ENCODE measurements at places on chromosomes 2 and 18.

GRCh38 chr2:137829251-137829650 lies 135.0 kb upstream of the HNMT start:
- DNase-seq, result no peak

- DNase-seq, result no peak
Measured at GRCh38 chr18:73331212-73331772, 463.5 kb upstream of the NETO1 start.

GRCh38 chr18:7535436-7536205 lies 31.5 kb upstream of the PTPRM start:
- DNase-seq, result no peak

DNA sequence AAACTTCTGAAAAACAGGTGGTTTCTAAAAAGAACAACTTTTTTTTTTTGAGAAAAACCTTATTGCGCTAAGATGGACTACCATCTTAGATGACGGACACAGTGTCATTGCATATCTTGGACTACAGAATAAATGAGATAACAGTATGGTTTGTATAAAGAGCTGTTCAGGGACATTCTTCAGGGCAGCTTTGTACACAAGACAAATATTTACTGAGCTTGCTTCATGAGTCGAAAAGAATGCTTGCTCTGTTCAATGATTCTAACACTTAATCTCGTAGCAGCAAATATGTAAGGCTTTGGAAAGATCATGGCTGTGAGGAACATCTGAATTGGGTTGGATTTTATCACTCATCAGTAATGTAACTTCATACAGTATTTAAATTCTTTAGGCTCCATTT lies 282.5 kb upstream of the CWC22 start:
- DNase-seq, result no peak

GRCh38 chr2:240136013-240136670 lies at the start of gene COPS9:
Gene COPS9, minus strand, starts transcription at chr2:240136305. Its CDS starts 21 bp downstream, at chr2:240136284.
- DNase-seq, result peak; percentile 77

GRCh38 chr2:97953853-97954252 lies 41.9 kb downstream of the TMEM131 start:
- no peak for DNase-seq

DNA sequence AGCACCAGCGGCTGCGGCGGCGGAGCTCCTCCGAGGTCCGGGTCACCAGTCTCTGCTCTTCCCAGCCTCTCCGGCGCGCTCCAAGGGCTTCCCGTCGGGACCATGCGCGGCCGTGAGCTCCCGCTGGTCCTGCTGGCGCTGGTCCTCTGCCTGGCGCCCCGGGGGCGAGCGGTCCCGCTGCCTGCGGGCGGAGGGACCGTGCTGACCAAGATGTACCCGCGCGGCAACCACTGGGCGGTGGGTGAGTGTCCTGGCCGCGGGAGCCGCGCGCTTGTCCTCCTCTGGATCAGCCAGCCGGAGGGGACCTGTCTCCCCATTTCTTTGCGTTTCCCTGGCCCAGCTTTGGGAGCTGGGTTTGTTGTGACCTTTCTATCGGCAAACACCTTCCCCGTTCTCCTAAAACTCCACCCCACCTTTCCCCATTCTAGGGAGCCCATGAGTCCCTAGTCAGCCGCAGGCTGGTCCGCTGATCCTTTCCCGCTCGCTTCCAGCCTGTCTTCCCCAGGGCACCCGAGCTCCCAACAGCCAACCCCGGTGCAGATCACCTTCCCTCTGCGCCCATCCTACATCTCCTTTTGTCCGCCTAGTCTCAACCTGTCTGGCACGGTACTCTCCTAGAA lies 316 bp downstream of the GRP start:
- no peak for DNase-seq

- no peak for DNase-seq
Measured at GRCh38 chr2:235910067-235910466, 258.1 kb downstream of the GBX2 start.

- DNase-seq, result no peak
Measured at GRCh38 chr2:233090879-233091278, 30.7 kb downstream of the INPP5D start.

- no peak for DNase-seq
Measured at GRCh38 chr2:236715491-236715961, 145.9 kb downstream of the ACKR3 start.

DNA sequence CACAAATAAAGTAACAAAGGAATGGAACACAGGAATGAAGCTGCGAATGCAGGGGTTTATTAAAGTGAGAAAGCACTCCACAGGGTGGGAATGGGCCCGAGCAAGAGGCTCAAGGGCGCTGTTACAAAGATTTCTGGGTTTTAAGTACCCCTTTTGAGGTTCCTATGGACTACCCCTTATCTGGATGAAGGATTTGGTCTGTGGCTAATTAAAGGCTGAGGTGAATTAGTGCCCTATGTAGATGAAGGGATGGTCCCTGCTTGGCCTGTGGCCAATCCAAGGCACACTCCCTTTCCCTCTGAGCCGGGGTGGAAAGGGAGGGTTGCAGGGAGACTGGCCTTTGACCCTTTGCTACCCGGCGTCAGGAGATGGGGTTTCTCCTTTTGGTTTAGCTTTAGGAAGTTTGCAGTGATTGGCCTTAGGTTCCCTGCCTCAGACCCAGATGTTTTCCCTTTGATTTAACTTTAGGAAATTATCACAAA lies 47.5 kb upstream of the CNGA3 start:
- no peak for DNase-seq

DNA sequence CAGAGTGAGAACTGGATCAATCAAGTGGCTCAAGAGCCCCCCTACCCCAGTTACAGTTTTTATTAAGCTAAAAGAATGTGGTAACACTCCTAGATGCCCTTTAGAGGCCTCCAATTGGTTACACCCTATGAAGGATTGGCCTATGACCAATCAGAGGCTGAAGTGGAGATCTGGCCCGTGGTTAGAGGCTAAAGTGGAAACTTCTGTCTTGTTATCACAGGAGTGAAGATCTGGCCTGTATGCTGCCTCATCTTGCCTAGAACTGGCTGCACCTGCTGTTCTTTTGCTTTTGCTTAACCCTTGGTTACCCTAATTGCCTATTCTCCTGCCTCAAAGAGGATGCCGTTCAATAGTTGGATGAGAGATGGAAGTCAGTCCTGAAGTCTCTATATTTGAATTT lies 100.1 kb upstream of the MAP2 start:
- no peak for DNase-seq

DNA sequence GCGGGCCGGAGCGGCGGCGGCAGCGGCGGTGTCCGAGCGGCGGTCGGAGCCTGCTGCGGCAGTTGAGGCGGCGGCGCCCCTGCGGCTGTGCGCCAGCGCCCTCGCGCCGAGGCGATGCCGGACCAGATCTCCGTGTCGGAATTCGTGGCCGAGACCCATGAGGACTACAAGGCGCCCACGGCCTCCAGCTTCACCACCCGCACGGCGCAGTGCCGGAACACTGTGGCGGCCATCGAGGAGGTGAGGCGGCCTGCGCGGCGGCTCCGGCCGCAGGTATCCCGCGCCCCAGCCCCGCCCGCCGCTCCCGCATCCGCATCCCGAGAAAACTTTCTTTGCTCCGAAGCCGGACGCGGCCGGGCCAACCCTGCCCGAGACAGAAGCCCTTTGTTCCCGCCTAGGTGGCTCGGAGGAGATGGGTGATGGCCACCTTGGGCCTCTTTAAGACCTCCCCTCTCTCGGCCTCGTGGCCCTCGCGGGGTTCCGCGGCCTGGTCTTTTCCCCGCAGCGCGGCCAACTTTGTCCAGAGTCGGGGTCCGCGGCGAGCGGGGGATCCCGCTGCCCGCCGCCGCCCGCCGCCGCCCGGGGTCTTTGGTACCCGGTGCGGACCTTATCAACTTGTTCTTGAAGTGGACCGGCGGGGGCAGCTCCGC lies 504 bp downstream of the ASAP2 start:
- DNase-seq, result no peak

DNA sequence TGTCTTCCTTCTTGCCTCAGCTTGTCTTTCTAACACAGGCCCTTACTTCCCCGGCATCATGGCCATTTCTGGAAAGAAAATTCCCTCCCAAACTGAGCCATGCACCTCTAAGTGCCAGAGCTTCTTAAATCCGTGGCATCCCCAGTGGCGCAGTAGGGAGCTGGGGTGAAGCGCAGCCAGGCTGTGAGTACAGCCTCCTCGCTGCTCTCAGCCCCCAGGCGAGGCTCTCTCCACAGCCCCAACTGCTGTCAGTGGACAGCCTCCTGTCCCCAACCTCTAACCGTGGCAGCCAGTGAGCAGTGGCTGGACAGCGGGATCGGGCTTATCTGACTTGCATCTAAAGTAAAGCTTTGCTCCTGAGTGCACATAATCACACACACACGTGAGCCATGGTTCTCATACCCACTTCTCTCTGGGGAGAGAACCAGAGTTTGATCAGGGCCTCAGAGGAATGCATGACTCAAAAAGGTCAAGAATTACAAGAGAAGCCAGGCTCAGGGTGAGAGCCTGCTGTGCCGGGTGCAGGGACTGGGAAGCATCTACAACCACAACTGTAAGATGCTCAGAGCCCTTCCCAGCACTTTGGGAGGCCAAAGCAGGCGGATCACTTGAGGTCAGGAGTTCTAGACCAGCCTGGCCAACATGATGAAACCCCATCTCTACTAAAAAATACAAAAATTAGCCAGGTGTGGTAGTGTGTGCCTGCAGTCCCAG lies 50.7 kb downstream of the SFXN5 start:
- DNase-seq, result no peak

- no peak for DNase-seq
Measured at GRCh38 chr2:235157746-235158482, 206.1 kb downstream of the SH3BP4 start.

- no peak for DNase-seq
Measured at GRCh38 chr2:213199871-213200270, 48.5 kb upstream of the IKZF2 start.

DNA sequence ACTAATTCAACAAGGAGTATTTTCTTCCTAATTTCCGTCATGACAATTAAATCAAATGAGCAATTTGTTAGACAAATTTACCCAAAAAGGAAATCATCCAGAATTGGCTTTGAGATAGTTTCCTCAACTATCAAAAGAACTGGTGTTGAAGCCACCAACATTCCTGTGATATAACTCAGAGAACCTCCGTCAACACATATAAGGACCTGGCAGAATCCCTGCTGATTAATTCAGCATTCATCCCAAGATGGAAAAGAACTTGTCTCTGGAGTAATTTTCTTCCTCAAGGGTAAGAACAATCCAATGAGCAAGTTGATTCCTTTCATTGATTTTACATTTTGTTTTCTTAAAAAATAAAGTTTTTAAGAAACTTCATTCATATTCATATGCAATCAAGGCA lies 62.0 kb downstream of the MBD2 start:
- DNase-seq, result no peak

DNA sequence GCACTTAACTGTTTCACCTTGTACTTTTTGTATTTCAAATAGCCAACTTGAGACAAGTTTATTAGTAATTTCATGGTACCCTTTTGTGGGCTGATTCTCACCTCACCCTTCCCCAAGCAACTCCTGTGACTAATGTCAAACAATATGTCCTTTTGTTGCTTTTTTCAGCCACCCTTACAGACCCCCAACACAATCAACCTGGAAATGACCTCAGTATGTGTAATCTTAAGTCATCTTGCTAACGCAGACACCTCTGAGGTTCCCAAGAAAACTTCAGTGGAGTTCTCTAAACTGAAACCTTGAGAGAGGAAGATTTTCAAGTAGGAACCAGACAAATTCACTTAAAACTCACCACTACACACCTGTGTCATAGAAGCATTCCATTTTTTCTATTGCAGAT lies 69.5 kb downstream of the KYNU start:
- no peak for DNase-seq

GRCh38 chr2:73931531-73932500 lies 5.1 kb downstream of the DGUOK start:
- DNase-seq, result no peak

- no peak for DNase-seq
Measured at GRCh38 chr2:45120546-45120945, 111.3 kb upstream of the SIX2 start.

- no peak for DNase-seq
Measured at GRCh38 chr2:126786765-126787164, 111.9 kb upstream of the TEX51 start.

DNA sequence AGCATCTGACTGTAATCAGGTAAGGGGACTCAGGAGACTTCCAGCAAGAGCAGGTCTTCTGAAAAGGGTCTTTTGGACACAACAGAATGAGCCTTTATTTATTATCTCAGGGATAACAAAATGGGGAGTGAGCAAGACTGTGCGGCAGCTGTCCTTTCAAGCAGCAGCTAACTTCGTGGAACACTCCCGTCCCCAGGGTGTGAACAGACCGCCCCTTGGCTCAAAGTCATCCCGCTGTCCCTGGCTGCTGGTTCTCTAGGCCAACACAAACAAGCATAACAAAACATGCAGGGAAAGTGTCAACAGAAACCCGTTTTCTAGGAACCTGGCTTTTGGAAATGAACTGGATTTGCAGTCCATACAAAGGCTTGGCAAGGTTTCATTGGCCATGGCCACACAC lies 787.9 kb upstream of the FANCL start:
- DNase-seq, result no peak

- no peak for DNase-seq
Measured at GRCh38 chr2:65165558-65165957, 35.7 kb upstream of the RAB1A start.

- DNase-seq, result no peak
Measured at GRCh38 chr2:6927186-6927585, 10.0 kb downstream of the RNF144A start.

DNA sequence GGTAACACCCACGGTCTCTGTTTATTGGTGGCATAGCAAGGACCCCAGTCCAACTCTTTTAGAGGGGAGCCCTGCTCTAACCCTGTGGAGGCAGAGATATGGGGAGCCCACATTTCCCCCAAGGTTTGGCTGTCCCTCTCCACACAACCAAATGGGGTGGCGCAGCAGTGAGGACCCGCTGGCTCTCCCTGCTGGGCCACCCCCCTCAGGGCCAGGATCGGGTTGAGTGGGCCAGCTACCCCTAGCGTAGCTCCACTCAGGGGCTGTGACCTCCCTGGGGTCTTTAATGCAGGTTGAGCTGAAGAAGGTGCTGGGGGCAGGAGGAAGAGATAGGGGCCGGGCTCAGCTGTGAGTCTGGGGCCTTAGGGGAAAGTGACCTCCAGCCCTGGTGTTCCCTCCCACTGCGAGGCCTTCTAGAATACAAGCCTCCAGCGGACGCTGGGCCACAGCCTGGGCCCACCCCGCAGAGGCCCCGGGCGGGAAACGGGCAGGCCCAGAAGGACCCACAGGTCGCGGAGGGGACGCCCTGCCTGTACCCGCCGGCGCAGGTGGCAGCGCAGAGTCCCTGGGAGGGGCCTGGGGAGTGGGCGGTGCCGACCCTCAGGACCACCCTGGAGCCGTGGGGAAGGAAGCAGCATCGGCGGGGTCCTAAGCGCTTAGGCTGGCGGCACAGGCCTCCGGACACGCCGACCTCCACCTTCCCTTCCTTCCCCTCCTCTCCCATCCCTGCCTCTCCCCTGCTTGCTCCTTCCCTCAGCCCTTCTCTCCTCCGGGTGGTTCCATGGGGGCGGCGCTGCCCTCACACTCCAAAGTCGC lies 9.6 kb downstream of the CROCC2 start:
- no peak for DNase-seq
